Small intestine (tissue), 16 donors: ENCODE measurements at places on chromosomes 1 and 21.

- peak; percentile 49 for DNase-seq
Observed at GRCh38 chr1:64042331-64043100, 160.9 kb upstream of the UBE2U start.

- peak; percentile 93 for DNase-seq
Observed at GRCh38 chr1:58779801-58780382, 4.0 kb downstream of the JUN start.

- no peak for DNase-seq
Observed at GRCh38 chr1:234869182-234870019, 259.2 kb downstream of the TOMM20 start.

GRCh38 chr1:201400212-201400851 lies 1.2 kb upstream of the LAD1 start:
- peak; percentile 56 for DNase-seq
